ENCODE measurements at places on chromosomes 4 and X.
A peak's percentile ranks its signal among the peaks of the same experiment; 100 is the strongest.

GRCh38 chrX:136097871-136098805 lies 49.2 kb upstream of the FHL1 start:
- no peak for DNase-seq

GRCh38 chr4:52016981-52017380 lies 3.2 kb downstream of the LRRC66 start:
- no peak for DNase-seq

GRCh38 chrX:53356186-53356585 lies 66.3 kb downstream of the SMC1A start:
- DNase-seq = peak; percentile 3

DNA sequence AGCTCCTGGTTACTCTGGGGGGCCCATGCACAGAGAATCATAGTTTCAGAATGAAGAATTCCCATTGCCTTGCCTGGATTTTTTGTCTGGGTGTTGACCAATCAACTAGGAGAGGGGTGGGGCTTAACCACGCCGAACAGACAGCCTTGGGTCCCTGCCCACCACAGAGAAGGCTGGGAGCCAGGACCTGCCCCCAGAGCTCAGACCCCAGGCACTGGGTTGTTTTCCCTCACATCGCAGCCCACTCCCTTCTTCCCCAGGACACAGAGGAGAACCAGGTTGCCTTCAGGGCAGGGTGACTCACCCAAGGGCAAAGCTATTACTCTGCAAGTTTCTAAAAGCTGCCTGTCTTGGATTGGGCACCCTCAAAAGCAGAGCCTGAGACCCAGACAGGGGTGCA lies 23.3 kb upstream of the CRMP1 start:
- no peak for DNase-seq

DNA sequence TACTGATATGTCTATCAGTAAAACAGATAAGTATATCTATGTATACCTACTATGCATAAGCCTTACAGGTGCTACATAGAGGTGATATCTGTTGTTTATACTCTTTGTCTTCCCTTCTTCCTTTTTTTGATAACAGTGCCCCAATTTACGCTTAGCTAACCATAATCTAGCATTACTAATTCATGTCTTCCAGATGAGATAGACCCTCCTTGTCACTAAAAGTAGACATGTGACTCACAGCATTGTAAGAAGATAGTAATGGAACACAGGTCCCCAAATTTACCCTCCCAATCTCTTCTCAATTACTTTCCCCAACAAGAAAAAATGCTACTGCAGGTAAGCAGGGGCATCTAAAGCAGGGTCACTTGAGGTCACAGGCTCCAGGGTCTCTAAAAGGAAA lies 7.9 kb upstream of the NFKB1 start:
- no peak for DNase-seq

DNA sequence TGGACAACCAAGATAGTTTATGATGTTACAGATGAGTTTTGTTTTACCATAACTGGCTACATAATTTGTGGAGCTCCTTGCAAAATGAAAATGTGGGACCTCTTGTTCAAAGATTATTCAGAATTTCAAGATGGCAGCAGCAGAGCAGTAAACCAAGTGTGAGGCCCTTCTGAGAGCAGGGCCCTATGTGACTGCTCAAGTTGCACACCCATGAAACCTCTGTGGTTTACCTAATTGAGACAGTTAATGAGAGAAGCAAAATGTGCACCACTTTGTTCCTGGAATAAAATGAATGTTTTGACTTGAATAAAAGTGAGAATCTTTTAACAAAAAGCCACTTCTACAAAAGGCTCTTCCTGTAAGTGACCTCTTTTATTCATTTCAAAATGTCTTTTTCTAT lies 519.2 kb downstream of the RPA4 start:
- no peak for DNase-seq

Measured in amniotic epithelial cell (primary cell).